ENCODE measurements at places on chromosomes 11 and 22.

- no peaks in the 10 kb centered on the region for H3K36me3 ChIP-seq
- H3K4me3 ChIP-seq = no peak overlapping the region
- H3K4me1 ChIP-seq = peaks cover 17% of the 10 kb centered on the region
- no peak overlapping the region for H3K27ac ChIP-seq
- no peak for DNase-seq
Observed at GRCh38 chr11:18728658-18729057, 2.7 kb upstream of the IGSF22 start.

DNA sequence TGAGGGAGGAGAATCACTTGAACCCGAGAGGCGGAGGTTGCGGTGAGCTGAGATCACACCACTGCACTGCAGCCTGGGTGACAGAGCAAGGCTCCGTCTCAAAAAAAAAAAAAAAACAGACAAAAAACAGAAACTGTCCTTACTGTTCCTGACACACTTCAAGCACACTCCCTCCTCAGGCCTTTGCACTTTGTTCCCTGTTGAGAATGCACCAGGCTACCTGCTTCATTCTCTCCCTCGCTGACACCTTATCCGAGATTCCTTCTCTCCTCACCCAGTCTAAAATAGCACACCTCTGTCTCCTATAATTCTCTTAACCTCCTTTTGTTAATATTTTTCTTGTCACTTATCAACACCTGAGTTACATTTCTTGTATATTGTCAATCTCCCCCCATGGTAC is 32.3 kb upstream of the TECTA start:
- no peak overlapping the region for H3K4me3 ChIP-seq
- no peaks in the 10 kb centered on the region for H3K27me3 ChIP-seq
- no peak for DNase-seq
- H3K4me1 ChIP-seq = no peaks in the 10 kb centered on the region
- peaks cover 6% of the 10 kb centered on the region for H3K36me3 ChIP-seq
- no peak overlapping the region for H3K27ac ChIP-seq

DNA sequence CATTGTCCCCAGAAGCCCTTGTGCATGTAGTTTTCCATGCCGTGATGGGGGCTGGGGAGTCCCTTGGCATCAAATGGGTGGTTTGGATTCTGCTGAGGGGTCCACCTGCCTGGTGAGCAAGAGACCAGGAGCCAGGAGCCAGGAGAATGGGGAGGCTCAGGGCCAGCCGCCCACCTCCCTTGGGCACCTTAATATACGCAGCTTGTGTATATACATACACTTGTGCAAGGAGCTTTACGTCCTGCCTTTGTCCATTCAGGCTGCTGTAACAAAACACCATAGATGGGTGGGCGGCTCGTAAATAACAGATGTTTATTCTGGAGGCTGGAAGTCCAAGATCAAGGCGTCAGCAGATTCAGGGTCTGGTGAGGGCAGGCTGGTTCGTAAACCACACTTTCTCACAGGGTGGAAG is 62.5 kb downstream of the SMIM38 start:
- no peaks in the 10 kb centered on the region for H3K36me3 ChIP-seq
- H3K27me3 ChIP-seq = no peaks in the 10 kb centered on the region
- DNase-seq = no peak
- no peaks in the 10 kb centered on the region for H3K4me1 ChIP-seq

- no peaks in the 10 kb centered on the region for H3K4me1 ChIP-seq
- no peaks in the 10 kb centered on the region for H3K36me3 ChIP-seq
- no peaks in the 10 kb centered on the region for H3K27me3 ChIP-seq
- H3K27ac ChIP-seq = no peak overlapping the region
Observed at GRCh38 chr22:28381429-28382167, 298.0 kb downstream of the TTC28 start.

- no peaks in the 10 kb centered on the region for H3K36me3 ChIP-seq
- H3K27me3 ChIP-seq = peaks cover 28% of the 10 kb centered on the region
- no peaks in the 10 kb centered on the region for H3K4me1 ChIP-seq
- DNase-seq = no peak
- H3K27ac ChIP-seq = no peak overlapping the region
Observed at GRCh38 chr22:29187831-29188230, 17.9 kb upstream of the EMID1 start.

DNA sequence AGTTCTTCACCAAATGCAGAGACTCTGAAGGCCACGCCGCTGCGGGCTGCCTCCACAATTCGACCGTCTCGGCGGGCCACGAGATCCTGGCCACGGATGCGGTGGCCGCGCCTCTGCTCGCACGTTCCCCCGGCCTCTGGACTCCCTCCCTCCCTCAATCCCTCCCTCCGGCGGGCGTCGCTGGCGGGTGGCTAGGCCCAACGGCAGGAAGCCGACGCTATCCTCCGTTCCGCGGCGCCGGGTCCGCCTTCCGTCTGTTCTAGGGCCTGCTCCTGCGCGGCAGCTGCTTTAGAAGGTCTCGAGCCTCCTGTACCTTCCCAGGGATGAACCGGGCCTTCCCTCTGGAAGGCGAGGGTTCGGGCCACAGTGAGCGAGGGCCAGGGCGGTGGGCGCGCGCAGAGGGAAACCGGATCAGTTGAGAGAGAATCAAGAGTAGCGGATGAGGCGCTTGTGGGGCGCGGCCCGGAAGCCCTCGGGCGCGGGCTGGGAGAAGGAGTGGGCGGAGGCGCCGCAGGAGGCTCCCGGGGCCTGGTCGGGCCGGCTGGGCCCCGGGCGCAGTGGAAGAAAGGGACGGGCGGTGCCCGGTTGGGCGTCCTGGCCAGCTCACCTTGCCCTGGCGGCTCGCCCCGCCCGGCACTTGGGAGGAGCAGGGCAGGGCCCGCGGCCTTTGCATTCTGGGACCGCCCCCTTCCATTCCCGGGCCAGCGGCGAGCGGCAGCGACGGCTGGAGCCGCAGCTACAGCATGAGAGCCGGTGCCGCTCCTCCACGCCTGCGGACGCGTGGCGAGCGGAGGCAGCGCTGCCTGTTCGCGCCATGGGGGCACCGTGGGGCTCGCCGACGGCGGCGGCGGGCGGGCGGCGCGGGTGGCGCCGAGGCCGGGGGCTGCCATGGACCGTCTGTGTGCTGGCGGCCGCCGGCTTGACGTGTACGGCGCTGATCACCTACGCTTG is at the start of gene FUT4:
Gene FUT4, plus strand, starts transcription at position 227 of the 951 bp plus-strand sequence. Its CDS starts 213 bp downstream, at position 440.
- no peaks in the 10 kb centered on the region for H3K27me3 ChIP-seq
- peak; percentile 79 for DNase-seq
- H3K36me3 ChIP-seq = no peaks in the 10 kb centered on the region
- peak within 1 kb of the TSS; percentile 70 for H3K4me3 ChIP-seq
- peaks cover 6% of the 10 kb centered on the region for H3K4me1 ChIP-seq

DNA sequence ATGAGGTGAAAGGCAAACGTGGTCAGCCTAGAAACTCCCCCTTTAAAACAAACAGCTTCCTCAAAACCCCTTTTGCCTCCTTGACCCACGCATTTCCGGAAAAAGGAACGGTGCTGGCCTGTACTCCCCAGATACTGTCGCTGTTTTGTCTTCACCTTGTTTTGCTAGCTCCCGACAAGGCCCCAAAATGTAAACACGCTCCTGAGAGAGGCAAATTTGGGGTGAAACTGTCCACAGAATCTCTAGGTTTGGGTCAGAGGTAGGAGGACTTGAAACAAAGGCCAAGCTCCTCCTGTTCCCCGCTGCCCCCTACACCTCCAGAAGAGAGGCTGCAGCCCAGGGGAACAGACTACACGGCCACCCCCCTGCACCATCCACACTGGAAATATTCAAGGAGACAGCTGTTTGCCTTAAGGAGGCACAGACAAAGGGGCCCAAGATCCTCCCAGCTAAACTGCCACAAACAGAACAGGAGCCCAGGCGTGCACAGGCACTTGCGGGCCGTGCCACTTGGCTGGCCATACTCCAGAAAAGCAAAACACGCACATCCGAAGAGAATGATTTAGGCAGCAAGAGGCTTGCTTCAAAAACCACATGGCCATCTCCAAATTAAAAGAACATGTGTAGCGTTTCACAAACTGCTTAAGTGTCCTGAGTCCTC is 160.5 kb upstream of the GRK3 start:
- peak; percentile 46 for DNase-seq
- H3K4me1 ChIP-seq = peaks cover 44% of the 10 kb centered on the region
- H3K27me3 ChIP-seq = no peaks in the 10 kb centered on the region
- H3K36me3 ChIP-seq = no peaks in the 10 kb centered on the region
- H3K4me3 ChIP-seq = peak overlapping the region; percentile 58

DNA sequence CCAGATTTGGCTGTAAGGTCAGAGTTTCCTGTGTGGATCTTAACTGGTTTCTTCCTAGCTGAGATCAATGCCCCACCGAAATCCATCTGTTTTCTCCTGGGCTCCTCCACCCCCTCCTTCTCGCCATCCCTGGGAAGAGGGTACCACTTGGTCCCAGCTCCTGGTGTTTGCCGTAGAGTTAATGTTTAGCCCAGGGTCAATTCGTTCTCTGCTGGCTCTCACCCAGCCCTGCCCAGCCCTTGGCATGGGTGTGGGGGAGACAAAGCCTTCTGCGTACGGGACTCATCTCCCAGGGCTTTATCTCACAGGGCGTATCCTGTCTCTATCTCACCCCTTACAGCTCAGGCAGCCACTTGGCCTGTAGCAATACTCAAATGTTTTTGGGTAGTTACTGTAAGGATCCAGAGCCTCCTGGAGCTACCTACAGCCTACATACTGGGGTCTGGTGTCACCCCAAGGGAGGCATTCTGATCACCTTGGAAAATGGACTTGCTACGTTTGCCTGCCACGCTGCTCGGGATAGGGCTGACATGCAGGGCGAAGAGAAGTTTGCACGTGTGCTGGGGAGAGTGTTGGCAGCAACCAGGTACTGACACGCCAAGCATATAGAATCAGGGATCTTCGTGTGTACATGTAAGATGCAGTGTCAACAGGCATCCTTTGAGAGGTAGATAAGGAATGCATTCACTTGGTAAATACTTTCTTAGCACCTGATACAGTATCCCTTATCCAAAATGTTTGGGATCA is 66.1 kb downstream of the SCN3B start:
- no peaks in the 10 kb centered on the region for H3K36me3 ChIP-seq
- DNase-seq = no peak
- H3K4me3 ChIP-seq = no peak overlapping the region
- H3K4me1 ChIP-seq = no peaks in the 10 kb centered on the region

- no peaks in the 10 kb centered on the region for H3K36me3 ChIP-seq
- no peak overlapping the region for H3K4me3 ChIP-seq
- no peak overlapping the region for H3K27ac ChIP-seq
- no peaks in the 10 kb centered on the region for H3K27me3 ChIP-seq
- no peak for DNase-seq
- H3K4me1 ChIP-seq = no peaks in the 10 kb centered on the region
Observed at GRCh38 chr11:22389526-22390282, 51.5 kb downstream of the SLC17A6 start.

DNA sequence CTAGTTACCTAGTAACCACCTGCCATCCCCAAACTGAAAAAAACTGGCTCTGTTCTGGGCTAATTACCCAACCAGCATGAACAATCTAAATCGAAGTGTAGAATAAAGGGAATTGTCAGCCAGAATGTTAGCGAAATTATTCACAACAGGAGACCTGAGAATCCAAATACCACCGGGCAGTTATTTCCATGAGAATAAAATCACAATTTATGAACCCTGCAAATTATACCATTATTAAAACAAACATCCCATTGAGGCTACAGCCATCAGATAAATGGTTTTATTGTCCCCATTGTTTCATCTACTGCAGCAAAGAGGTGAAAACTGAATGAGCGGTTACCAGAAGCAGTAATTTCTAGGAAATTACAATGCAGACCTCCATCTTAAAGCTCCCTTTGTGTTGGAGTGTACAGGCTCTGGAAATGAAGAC is 21.7 kb downstream of the FAM168A start:
- H3K4me1 ChIP-seq = no peaks in the 10 kb centered on the region
- H3K4me3 ChIP-seq = no peak overlapping the region
- no peak for DNase-seq
- no peaks in the 10 kb centered on the region for H3K27me3 ChIP-seq
- H3K27ac ChIP-seq = no peak overlapping the region
- H3K36me3 ChIP-seq = peaks cover 7% of the 10 kb centered on the region

GRCh38 chr11:108316061-108316460 is 93.2 kb downstream of the ATM start:
- no peaks in the 10 kb centered on the region for H3K4me1 ChIP-seq
- peaks cover 16% of the 10 kb centered on the region for H3K36me3 ChIP-seq
- H3K27ac ChIP-seq = no peak overlapping the region
- no peaks in the 10 kb centered on the region for H3K27me3 ChIP-seq
- no peak overlapping the region for H3K4me3 ChIP-seq
- DNase-seq = no peak

GRCh38 chr22:32745251-32745995 is 56.1 kb upstream of the TIMP3 start:
- no peak overlapping the region for H3K27ac ChIP-seq
- H3K4me1 ChIP-seq = no peaks in the 10 kb centered on the region
- H3K36me3 ChIP-seq = no peaks in the 10 kb centered on the region
- H3K27me3 ChIP-seq = no peaks in the 10 kb centered on the region
- no peak for DNase-seq
- H3K4me3 ChIP-seq = no peak overlapping the region

DNA sequence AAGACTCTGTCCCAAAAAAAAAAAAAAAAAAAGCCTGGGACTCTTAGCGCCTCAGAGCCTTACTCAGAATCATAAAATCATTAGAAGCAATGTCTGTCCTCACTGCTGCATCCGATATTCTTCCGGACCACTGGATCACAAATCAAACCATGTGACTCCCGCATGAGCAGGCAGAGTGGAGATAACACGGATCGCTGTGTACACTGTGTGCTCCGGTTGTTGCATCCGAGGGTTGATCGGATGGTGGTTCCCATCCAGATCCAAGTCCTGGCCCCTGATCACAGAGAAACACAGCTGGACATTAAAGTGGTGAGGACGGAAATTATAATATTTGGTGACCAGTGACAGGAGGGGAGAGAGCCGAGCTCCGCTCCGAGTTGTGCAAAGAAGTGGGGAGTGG is 9.7 kb upstream of the TXNRD2 start:
- H3K4me3 ChIP-seq = no peak overlapping the region
- no peaks in the 10 kb centered on the region for H3K36me3 ChIP-seq
- no peaks in the 10 kb centered on the region for H3K27me3 ChIP-seq
- H3K4me1 ChIP-seq = peaks cover 5% of the 10 kb centered on the region
- no peak for DNase-seq

DNA sequence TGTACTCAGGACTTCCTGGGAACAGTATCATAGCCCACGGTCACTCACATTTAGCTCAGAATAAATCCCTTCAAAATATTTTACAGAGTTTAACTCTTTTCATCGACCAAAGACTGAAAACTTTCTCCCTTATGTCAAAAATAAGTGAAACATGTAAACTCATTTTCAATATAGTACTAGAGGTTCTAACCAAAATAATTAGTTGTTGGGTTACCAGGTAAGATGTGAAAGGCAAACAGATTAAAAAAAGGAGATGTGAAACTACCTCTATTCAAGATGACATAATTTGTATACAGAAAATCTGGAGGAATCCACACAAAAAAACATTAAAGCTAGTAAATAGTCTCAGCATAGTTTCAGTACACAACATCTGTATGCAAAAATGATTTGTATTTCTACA is 20.3 kb downstream of the XKR3 start:
- no peak overlapping the region for H3K4me3 ChIP-seq
- H3K36me3 ChIP-seq = no peaks in the 10 kb centered on the region
- no peak overlapping the region for H3K27ac ChIP-seq
